ENCODE measurements at places on chromosomes 2 and 18.

GRCh38 chr2:241191081-241191480, 2.6 kb downstream of the ANO7 start:
- DNase-seq, result no peak

GRCh38 chr2:9657083-9657482, 26.3 kb upstream of the YWHAQ start:
- DNase-seq, result no peak

GRCh38 chr2:221134718-221135117, 437.4 kb downstream of the EPHA4 start:
- DNase-seq, result no peak

- DNase-seq, result no peak
Observed at GRCh38 chr2:30385327-30385726, 61.7 kb upstream of the LCLAT1 start.

GRCh38 chr18:54020156-54020745, 204.2 kb downstream of the MBD2 start:
- DNase-seq, result no peak

GRCh38 chr2:16632598-16632997, 33.0 kb downstream of the CYRIA start:
- DNase-seq, result no peak

GRCh38 chr18:39780774-39781173, 2174.3 kb upstream of the PIK3C3 start:
- no peak for DNase-seq

GRCh38 chr2:233245406-233245805, 6.1 kb upstream of the ATG16L1 start:
- DNase-seq, result no peak

DNA sequence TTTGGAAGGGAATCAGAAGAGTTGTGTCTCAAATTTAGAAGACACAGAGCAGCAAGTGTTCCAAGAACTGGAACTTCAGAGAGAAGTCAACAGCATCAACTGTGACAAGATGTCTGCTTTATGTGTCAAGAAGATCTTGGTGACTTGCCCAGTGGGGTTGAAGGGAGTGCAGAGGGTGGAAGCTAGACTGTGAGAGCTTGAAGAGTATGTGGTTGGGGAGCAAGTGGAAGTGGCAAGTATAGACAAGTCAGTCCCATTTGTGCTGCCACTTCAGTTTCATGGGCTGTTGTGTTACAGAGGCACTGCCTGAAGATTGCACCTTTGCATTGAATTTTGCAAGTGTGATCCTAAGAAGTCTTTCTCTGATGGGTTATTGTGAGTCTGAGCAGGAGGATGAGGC, 68.7 kb upstream of the MC2R start:
- no peak for DNase-seq

DNA sequence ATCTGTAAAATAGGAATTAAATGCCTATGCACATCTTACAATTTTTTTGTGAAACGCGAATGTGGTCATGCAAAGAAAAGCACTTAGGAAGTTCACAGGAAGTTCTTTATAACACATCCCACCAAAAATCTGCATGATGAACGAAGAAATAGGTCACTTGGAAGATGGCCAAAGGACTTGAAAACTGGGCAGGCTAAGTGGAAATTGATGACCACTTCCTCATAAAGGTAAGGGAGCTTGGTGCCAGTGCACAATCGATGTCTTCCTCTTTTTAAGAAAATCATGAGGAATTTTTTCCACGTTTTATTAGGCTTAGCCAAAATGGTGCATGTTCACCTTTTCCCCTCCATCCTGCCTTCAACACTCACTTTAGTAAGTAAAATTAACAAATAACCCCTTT, 8.2 kb upstream of the NT5C1B start:
- no peak for DNase-seq

Measured in activated CD4-positive, alpha-beta T cell treated with anti-CD3 and anti-CD28 coated beads, Interleukin-2, amount 50 U/mL, for 24 hours (primary cell).